ENCODE measurements at places on chromosomes 3 and 15. TPM values are rescaled to one million over a fixed set of nuclear protein-coding genes. Genes with fewer than 3 reads are reported as not detected.

DNA sequence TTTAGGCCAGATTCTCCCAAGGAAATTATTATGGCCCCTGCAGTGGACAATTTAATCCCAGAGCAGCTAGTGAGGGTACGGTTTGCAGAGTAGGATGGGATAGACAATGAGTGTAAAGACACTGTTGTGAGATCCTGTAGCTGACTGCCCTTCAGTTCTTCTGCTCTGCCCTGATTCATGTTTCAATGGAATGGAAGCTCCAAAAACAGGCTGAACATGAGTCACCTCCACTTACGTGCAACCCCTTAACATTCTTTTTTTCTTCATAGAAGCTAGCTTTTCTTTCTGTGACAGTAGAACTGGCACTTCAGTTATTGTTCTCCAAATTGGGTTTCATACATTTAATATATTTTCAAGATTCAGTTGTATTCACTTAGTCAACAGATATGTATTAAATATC, 32.1 kb downstream of the CLDN18 start:
- DNase-seq = peak; percentile 74

GRCh38 chr15:36029606-36030210, 483.7 kb upstream of the DPH6 start:
- DNase-seq = no peak

DNA sequence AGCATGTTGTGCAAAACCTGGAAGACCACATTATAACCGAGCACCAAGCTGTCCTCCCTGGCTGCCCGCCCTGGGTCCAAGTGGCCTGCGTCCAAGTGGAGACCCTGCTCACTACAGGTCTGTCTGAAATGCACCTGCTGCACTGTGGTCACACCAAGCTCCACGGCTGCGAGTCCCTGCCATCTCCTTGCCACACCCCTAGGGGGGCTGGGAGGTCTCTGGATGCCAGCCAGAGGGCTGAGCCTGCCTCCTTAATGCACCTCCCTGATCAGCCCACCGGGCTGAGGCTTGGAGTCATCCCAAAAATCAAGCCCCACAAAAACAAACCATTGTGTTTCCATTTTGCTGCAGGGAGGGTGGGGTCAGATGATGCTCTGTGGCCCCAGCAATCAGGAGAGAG, 187.1 kb downstream of the MEGF11 start:
- DNase-seq = no peak

GRCh38 chr3:139318826-139319225, 25.0 kb upstream of the MRPS22 start:
- no peak for DNase-seq

- DNase-seq = peak; percentile 49
These were observed 405.8 kb downstream of the IGSF11 start for GRCh38 chr3:118628704-118629341.

Gene TXNRD3
- total RNA-seq = 15.1 TPM

Gene PDIA3
- total RNA-seq = 451 TPM

Gene MESP2
- total RNA-seq = 0.88 TPM

DNA sequence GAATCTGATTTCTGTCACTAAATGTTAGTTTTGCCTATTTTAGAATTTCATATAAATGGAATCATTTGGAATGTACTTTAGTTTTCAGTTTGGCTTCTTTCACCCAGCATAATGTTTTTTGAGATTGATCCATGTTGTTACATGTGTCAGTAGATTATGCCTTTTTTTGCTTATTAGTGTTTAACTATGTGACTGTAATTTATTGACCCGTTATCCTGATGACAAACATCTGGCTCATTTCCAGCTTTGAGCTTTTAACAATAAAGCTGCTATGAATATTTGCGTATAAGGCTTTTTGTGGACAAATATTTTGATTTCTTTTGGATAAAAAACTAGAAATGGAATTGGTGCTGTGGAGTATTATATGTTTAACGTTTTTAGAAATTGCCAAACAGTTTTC, 254.5 kb upstream of the CFAP20DC start:
- DNase-seq = no peak

DNA sequence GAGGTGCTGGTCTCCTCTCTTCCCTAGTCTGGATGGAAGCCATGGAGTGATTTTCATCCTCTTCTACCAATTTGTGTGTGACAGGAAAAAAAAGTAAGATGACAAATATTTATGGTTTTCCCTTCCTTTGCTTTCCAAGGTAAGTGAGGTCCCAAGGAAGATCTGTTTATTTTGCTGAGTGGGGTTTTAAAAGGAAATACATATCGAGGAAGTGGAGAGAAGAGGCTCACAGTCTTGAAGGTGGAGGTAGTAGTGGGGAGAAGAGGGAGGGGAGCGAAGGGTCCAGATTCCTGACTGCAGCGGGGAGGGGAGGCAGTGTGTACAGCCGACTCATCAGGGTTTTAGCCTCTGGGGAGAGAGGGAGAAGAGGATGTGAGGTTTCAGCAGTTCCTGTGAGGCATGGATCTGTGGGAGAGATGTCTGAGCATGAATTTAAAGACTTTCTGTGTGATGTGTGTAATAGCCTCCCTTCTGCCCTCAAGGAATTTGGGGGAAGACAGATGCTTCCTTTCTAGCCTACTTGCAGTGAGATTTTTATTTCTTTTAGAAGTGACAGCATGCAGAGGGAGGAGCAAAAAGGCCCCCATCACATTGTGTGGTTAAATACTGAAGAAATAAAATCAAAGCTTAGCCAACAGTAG, 272.4 kb downstream of the THRB start:
- DNase-seq = peak; percentile 90

GRCh38 chr3:4571690-4572334, 78.7 kb downstream of the ITPR1 start:
- no peak for DNase-seq

Gene FEZF2
- not detected for total RNA-seq

DNA sequence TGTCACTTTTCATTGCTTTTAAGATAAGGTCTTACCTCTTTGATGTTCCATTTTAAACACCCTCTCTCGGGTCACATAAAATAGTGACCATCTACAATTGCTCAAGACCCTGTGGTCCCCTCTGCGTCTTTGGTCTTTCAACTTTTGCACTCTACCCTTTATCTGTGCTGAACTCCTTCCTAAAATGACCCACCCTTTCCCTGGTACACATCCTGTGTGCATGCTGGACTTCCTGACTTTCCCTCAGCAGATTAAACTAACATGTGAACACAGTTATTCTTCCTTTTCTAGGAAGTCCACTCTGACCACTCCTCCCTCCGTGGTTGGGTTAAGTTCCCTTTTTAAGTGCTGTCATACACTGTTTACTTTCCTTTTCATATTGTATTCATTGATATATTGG, 414.2 kb downstream of the GABRB3 start:
- DNase-seq = no peak

GRCh38 chr3:138049157-138049919, 39.4 kb downstream of the CLDN18 start:
- no peak for DNase-seq

DNA sequence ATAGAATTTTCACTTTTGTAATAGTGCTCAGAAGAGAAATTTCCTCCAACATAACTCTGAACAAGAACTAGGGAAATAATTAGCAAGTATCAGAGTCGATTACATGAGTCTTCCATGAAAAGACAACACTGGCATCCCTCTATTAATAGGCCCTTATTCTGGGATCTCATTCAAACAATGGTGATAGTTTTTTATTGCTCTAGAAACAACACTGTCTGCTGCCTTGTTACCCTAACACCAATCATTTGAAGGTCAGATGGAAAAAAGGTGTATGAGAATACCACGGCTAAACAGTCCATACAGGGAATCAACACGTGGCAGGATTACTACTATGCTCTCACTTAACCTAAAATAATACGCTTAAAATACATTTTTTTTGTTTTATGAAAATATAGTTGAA, 35.9 kb downstream of the GNB4 start:
- no peak for DNase-seq

Gene RARRES1
- not detected for total RNA-seq

DNA sequence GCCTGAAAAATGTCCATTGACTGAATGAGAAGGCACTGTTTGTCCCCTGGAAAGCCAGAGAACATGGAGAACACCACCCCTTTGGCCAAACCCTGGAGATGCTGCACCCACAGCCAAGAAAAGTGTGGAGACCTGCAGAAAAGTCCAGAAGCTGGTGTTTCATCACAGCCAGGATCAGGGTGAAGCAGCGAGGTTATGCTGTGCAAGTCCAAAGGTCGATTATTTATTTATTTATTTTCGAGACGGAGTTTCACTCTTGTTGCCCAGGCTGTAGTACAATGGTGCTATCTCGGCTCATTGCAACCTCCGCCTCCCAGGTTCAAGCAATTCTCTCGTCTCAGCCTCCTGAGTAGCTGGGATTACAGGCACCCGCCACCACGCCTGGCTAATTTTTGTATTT, 5.5 kb upstream of the CTSH start:
- no peak for DNase-seq

- no peak for DNase-seq
These were observed 136.5 kb upstream of the RBMS3 start for GRCh38 chr3:29144361-29144760.

Gene GOLGA8K
- total RNA-seq = 0.14 TPM

Measured in foreskin keratinocyte (primary cell).